ENCODE measurements at places on chromosomes 5 and 9.

DNA sequence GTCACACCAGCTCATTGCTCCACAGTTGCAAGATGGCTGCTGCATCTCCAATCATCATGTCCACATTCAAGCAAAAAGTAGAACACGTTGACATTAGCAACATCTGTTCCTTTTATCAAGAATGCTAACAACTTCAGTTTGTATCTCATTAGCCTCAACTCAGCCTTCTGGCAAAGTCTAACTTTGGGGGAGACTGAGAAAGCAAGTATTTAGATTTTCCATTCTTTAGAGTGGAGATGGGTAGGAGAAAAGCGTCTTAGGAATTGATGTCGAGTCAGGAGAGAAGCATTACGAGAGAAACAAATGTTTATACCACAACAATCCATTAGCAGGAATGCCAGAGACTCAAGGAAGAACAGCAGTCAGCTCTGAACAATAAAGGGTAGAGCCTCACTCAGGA, 446.3 kb downstream of the ENC1 start:
- DNase-seq = no peak

DNA sequence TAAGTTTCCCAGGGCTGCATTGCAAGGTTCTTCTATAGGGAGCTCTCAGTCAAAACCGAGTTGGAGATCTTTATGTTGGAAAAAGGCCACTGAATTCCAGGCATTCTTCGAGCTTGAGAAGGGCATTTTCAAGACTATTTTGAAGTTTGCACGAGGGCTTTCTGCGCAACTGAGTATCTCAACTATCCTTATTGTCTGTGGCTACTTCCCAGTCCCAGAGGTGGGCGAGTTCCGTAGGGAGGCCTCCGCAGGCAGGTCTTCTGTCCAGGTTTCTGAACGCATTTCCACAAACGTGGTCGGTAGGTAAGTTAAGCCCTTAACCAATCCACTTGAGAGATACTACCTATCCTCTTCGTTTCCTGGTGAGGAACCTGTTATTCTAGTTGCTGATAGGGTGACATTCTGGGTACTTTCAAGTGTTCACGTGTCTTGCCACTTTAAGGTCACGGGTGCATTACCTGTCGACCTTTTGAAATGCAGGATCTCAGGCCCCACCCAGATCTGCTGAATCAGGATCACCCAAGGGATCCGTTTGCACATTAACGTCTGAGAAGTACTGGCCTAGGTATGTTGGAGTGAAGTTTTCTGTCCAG, 51.4 kb upstream of the TJP2 start:
- DNase-seq = no peak

DNA sequence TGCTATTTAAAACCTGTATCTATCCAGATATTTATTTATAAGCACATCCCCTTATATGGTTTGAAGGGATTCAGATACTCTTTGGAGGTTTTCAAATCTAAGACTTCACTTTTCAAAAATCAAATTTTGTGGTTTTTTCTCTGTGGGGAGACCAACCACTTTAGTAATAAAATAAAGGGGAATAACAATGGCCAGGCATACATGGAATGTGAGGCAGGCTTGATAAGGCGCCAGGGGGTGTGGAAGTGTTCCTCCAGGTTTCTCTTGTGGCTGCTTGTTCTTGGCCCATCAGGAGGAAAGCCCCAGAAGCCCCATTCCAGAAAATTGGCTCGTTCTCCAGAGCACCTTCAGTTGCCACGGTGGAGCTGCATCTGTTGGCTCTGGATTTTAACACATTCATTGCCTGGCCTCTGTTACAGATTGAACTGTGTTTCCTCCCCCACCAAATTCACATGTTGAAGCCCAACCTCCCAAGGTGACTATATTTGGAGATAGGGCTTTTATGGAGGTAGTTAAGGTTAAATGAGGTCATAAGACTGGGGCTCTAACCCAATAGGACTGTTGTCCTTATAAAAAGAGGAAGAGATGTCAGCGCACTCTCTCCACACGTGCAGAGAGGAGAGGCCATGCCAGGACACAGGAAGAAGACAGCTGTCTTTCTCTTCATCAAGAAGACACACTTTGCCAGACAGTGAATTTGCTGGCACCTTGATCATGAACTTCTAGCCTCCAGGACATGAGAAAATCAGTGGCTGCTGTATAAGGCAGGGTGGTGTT, 195.9 kb downstream of the TMEM38B start:
- DNase-seq = no peak

- DNase-seq = no peak
Observed at GRCh38 chr9:117029341-117029740, 342.2 kb downstream of the TRIM32 start.

DNA sequence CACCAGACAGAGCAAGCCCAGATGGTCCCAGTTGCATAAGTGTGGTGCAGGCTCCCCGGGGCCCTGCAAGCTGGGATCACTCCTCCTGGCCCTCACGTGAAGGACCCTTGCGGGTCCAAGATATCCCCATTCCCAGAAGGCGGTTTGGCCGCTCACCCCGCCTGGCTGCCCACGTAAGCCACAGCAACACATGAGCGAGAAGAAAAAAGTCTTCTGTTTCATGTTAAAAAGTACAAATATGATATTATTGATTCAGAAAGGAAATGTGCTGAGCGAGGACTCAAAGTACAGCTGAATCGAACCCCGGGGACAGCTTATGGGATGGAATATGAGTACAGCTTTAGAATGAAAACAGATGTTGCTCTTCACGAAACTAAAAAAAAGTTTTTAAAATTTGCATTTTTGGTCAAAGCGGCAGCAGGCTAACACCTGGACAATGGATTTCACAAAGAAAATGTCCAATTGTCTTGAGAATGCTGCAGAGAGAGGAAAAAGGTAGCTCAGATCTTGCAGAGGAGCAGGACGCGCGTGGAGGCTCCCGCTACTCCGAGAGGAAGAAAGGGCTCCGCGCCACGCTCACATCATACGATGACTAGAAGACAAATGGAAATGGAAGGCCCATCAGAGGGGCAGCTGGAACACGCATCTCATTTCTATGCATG, 427.6 kb downstream of the IRX1 start:
- DNase-seq = no peak

DNA sequence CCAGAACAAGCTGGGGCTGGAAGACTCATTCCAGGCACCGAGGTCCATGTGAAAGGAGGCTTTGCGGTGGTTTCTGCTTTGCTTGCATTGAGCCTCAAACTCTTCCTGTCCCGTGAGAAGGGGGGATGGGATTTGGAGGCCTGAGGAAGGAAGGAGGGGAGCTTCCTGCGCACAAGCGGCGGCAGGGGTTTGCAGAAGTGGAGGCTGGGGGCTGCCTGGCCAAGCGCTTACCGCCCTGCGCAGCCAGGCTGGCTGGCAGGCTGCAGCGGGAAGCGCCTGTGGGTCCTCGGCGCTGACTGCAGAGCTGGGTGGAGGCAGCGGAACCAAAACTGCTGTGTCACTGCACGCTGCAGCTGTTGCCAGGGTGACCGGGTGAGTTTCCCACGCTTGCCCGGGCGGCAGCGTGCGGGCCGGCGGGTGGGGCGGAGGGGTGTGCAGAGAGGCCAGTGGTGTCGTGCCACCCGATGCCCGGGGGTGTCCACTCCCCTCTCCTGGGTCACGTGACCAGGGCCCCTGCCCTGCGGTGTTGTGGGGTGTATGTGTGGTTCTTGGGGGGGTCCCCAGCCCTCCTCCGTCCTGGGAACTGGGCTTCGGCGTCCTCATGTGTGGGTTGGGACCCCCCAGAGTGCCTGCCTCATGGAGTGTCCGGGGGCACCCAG, 81.0 kb downstream of the RXRA start:
- DNase-seq = peak; percentile 73

GRCh38 chr9:88044200-88044599, 69.9 kb upstream of the CDK20 start:
- DNase-seq = no peak

- no peak for DNase-seq
Observed at GRCh38 chr9:95834281-95834907, 41.1 kb upstream of the ERCC6L2 start.

- no peak for DNase-seq
Observed at GRCh38 chr5:6447384-6448140, 1.1 kb upstream of the UBE2QL1 start.

DNA sequence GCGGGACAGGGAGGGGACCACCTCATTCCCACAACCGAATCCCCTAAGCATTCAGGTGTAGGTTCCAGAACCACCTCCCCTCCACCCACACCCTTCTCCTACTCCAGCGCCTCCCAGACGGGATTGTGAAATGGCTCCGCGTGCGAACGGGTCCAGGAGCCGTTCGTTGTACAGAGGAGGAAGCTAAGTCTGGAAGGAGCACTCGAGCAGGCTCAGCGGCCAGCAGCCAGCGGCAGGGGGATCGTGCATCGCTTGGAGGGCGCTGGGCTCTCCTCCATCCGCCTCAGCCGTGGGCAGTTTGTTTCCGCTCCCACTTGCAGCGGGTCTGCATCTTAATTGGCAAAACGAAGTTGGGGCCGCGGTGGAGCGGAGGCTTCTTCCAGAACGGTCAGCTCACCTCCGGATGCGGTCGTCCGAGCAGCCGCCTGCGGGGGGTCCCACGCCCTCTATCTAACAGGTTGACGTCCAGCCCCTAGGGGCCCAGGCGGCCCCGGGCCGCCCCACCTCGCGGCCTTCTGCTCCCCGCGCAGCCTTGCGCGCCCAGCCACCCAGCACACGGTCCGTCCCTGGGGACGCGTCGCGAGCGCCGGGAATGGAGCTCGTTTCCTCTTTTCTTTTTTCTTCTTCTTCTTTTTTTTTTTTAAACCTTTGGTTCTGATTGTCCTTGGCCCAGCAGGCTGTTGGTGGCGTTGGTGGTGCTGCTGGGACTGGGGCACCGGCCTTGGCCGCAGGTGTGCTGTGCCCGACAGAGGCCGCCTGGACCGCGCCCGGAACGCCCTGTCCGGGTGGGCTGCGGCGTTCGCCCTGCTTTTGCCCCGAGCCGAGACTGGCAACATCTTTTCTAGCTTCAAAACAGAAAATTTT, 3.9 kb upstream of the BARX1 start:
- DNase-seq = no peak

GRCh38 chr9:114737118-114737517, 55.1 kb upstream of the TEX48 start:
- DNase-seq = no peak

- DNase-seq = no peak
Observed at GRCh38 chr5:666816-667498, 26.2 kb downstream of the TPPP start.

DNA sequence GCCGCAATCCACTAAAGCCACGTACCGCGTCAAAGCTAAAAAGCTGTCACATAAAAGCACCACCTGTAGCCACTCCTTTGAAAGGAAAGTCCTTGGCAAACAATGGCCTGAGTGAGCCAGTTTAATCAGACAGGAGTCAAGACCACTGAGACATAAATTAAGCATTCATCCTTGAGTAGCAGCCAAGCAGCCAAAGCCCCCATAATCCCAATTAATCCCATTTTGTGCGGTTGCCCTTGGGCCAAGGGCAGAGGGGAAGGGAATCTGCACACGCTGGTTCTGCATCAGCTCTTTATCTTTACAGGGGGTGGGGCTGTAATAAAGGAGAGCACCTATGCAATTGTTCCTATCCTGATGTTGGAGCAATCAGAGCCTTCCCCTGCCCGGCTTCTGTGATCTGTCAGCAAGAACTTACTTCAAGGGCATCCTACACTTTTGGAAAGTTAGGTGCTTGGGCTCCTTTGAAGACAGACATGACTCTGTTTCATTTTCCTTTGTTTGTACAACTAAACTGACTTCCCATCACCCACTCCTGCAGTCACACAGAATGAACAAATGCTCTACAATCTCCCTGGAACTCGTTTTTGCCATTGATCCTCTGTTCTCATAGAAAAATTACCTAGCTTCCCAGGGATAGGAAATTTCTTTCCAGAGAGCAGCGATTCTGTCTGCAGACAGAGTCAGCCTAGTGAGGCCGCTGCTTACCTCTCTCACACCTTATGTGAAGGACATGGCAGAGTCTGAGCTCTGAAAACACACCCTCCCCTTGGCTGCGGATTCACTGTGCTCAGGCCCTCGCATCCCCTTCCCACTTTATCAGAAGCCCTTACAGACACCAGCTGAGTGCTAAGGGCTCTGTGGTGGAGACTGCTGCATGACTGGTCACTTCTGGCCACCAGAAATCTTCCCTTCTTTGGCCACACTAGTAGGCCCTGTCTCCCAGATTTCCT, 116.2 kb upstream of the TBCA start:
- peak; percentile 1 for DNase-seq

GRCh38 chr5:149486726-149487635, 64.3 kb downstream of the CSNK1A1 start:
- no peak for DNase-seq

- DNase-seq = no peak
Observed at GRCh38 chr9:130144703-130145102, 27.5 kb upstream of the NCS1 start.

DNA sequence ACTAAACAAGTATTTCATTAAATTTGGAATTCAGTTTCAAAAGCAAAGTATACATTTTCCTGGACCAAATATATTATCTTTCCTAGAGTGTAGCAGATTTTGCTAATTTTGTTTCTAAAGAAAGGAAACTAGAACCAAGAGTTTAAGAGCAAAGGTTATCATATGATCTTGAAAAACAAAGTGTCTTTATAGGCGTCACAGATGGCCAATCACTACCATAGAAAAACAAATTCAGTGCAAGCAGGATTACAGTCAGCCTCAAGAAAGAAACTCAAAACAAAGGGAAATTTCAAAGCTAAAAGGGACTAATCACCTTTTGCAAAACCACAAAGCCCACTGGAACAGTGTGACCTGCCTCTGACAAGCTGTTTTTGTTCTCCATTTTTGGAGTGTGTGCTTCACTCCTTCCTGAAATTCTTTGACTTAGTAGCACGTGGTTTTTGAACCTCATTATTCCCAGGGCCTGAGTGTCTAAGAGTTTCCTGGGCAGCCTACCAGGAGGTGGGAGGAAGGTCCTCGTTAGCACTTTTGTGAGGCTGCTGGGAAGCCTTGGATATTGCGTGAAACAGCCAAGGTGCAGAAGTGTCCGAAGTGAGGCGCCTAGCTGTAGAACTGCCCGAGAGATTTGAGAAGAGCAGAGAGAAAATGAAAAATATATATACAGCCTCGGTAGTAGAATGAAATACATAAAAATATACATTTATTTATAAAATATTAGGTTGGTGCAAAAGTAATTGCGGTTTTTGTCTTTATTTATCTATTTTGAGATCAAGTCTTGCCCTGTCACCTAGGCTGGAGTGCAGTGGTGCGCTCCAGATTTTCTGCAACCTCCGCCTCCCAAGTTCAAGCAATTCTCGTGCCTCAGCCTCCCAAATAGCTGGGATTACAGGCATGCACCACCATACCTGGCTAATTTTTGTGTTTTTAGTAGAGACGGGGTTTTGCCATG, 246.1 kb downstream of the MARCHF11 start:
- DNase-seq = no peak

DNA sequence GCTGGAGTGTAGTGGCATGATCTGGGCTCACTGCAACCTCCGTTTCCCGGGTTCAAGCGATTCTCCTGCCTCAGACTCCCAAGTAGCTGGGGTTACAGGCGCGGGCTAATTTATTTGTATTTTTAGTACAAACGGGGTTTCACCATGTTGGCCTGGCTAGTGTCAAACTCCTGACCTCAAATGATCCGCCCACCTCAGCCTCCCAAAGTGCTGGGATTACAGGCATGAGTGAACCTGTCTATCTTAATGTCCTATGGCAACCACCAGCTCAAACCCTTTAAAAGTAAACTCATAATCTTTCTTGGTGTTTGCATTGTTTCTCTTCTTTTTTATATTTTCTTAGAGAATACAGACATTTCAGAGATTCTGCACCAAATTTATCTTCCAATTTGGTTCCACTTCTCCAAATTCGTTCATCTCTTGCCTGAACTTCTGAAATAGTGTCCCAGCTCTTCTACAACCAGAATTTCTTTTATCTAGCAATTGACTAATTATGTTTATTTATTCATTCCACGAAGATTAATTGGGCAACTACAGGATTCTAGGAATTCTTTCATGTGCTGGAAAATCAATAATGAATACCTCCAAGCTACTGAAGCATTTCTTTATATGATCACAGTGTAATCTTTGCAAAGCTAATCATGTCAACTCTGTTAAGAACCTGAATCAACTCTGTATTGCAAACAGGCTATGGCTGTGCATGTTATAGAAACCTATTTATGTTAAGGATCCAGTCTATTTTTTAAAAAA, 60.0 kb upstream of the TYRP1 start:
- DNase-seq = no peak
